Tibial artery (tissue), 4 donors: ENCODE measurements at places on chromosomes 1 and 21.

GRCh38 chr21:36297938-36298572 lies 21.9 kb upstream of the MORC3 start:
- H3K4me1 ChIP-seq, result no peaks in the 10 kb centered on the region
- no peak overlapping the region for H3K27ac ChIP-seq
- no peak overlapping the region for H3K4me3 ChIP-seq
- no peaks in the 10 kb centered on the region for H3K27me3 ChIP-seq

GRCh38 chr1:71222668-71223067 lies 141.8 kb upstream of the ZRANB2 start:
- no peak for DNase-seq
- no peak overlapping the region for H3K4me3 ChIP-seq
- H3K36me3 ChIP-seq, result no peaks in the 10 kb centered on the region
- H3K4me1 ChIP-seq, result no peaks in the 10 kb centered on the region
- H3K27ac ChIP-seq, result no peak overlapping the region
- H3K27me3 ChIP-seq, result no peaks in the 10 kb centered on the region

DNA sequence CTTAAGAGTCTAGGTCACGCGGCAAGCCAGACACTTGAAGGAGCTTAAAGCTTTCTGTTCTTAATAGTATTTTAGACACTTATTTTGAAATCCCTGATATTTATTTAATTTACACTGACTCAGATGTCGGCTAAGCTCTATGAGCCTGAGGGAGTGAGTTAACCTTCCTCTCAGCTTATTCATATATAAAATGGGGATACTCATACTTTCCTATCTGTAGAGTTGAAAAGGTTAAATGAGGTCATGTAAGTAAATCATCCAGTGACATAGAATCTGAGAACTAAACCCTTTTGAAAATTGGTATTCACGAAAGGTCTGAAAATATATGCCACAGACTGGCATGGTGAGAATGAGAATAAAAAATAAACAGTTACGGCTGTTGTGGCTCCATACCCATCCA lies 1.4 kb upstream of the GPR161 start:
- H3K4me1 ChIP-seq, result no peaks in the 10 kb centered on the region
- no peak for DNase-seq
- no peaks in the 10 kb centered on the region for H3K27me3 ChIP-seq
- peak overlapping the region; percentile 84 for H3K27ac ChIP-seq
- H3K36me3 ChIP-seq, result no peaks in the 10 kb centered on the region

DNA sequence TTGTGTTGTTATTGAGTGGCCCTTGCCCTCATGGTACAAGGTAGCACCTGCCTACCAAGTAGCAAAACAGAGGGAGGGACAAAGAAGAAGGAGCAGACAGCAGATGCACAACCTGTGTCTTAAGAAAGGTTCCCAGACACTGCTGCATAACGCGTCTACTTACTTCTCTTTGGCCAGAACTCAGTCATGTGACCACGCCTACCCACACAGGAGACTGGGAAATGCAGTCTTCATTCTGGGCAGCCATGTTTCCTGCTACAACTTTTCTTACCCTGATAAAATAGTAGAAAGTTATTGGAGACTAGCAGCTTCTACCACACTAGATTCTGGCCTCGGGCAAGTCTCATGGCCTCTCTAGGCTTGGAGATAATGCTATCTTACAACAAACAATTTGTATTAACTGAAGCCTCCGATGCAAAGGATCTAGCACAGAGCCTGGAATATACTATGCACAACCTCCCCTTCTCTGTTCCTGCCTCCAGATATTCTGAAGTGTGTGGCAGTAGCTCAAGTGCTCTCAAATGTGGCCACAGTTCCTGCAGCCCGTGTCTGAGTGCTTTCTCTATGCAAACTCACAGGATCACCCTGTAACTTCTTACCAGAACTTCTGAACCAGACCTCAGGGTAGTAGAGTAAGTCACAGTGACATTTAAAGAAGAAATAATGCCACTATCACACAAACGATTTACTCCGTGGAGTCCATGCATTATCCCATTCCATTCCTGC lies 34.1 kb upstream of the BTG2 start:
- H3K27me3 ChIP-seq, result no peaks in the 10 kb centered on the region
- H3K4me1 ChIP-seq, result peaks cover 34% of the 10 kb centered on the region
- H3K36me3 ChIP-seq, result no peaks in the 10 kb centered on the region
- DNase-seq, result peak; percentile 82

DNA sequence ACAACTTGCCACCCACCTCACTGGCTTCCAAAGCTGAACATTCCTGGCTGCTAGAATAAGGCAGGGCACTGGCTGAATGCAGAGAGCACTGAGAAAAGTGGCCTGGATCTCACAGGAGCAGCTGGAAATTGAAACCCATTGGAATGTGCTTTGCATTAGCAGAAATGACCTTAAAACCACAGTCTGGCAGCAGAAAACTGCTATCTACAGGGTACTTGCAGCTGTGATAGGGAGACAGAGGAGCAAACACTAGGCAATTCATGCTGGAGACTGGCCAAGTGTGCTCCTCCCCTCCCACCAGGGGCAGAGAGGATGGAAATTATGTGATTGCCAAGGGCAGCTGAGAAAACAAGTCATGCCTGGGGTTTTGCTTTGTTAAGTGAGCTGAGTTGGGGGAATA lies 47.2 kb downstream of the HSD3B1 start:
- H3K27me3 ChIP-seq, result no peaks in the 10 kb centered on the region
- no peaks in the 10 kb centered on the region for H3K4me1 ChIP-seq
- no peak overlapping the region for H3K27ac ChIP-seq
- H3K4me3 ChIP-seq, result no peak overlapping the region
- DNase-seq, result no peak

DNA sequence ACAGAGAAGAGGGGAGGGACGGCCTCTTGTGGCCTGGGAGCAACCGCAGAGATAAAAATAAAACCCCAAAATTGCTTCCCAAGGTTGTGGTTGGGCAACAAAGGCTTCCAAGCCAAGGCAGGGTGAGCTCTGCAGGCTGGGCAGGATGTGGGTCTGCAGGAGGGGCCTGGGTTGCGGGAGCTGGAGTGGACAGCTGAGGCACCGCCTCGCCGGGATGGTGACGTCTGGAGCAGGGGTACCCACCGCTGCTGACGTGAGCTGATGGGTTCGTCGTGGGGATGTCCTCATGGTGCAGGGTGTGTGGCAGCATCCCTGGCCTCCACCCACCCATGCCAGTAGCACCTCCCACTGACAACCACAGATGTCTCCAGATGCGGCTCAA lies 3.7 kb downstream of the AURKAIP1 start:
- H3K27ac ChIP-seq, result no peak overlapping the region
- H3K36me3 ChIP-seq, result peaks cover 8% of the 10 kb centered on the region
- no peak for DNase-seq
- no peak overlapping the region for H3K4me3 ChIP-seq
- H3K27me3 ChIP-seq, result no peaks in the 10 kb centered on the region
- peaks cover 36% of the 10 kb centered on the region for H3K4me1 ChIP-seq

DNA sequence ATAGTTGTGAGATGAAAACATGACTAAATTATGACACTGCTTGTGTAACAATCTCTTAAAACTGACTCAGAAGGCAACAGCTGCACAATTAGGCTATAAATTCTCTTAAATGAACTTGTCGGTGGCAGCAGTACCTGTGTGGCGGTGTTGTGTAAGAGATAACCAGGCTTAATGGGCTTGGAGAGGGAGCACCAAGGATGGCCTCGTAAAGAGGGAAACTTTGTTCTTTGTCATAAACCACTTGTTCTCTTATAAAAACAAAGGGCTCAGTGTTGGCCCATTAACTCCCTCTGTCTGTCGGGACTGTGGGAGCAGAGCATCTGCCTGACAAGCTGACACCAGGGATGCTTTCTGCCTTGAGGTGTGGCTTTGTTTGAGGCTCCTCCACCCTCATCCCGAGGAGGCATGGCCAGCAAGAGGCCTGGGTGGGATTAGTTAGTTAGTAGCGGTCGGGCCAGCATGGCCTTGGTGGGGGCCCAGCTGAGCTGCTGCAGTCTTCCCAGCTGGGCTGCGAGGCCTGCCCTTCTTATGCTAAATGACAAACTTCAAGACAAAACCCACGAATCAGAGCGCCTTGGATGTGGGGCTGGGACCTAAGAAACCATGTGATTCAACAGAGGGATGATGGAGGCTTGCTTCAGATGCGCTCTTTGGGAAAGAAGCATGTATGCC lies 171.4 kb downstream of the CAMTA1 start:
- no peak overlapping the region for H3K4me3 ChIP-seq
- no peak for DNase-seq
- no peaks in the 10 kb centered on the region for H3K36me3 ChIP-seq
- no peak overlapping the region for H3K27ac ChIP-seq
- no peaks in the 10 kb centered on the region for H3K4me1 ChIP-seq

- peaks cover 6% of the 10 kb centered on the region for H3K36me3 ChIP-seq
- no peak overlapping the region for H3K27ac ChIP-seq
- DNase-seq, result no peak
- H3K4me3 ChIP-seq, result no peak overlapping the region
- no peaks in the 10 kb centered on the region for H3K27me3 ChIP-seq
Measured at GRCh38 chr1:217585577-217585976, 45.3 kb downstream of the GPATCH2 start.

DNA sequence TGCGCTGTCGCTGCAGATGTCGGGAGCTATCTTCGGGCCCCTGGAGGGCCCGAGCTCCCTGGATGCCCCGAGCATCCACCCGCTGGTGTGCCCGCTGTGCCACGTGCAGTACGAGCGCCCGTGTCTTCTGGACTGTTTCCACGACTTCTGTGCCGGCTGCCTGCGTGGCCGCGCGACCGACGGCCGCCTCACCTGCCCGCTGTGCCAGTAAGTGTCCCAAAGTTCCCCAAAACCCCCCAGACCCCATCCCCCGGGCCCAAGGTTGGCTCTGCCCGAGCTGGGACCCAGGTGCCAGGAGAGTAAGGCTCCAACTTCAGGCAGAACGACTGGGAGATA lies 569 bp downstream of the RNF207 start:
- H3K27me3 ChIP-seq, result no peaks in the 10 kb centered on the region
- peak overlapping the region; percentile 72 for H3K27ac ChIP-seq
- H3K4me3 ChIP-seq, result peak overlapping the region; percentile 58
- no peak for DNase-seq

- no peak overlapping the region for H3K4me3 ChIP-seq
- no peak overlapping the region for H3K27ac ChIP-seq
- DNase-seq, result no peak
- H3K27me3 ChIP-seq, result no peaks in the 10 kb centered on the region
- H3K36me3 ChIP-seq, result peaks cover 9% of the 10 kb centered on the region
Measured at GRCh38 chr21:46294647-46295176, 8.6 kb downstream of the YBEY start.

- no peaks in the 10 kb centered on the region for H3K4me1 ChIP-seq
- no peaks in the 10 kb centered on the region for H3K27me3 ChIP-seq
Measured at GRCh38 chr21:38486221-38486620, 12.1 kb downstream of the ERG start.

DNA sequence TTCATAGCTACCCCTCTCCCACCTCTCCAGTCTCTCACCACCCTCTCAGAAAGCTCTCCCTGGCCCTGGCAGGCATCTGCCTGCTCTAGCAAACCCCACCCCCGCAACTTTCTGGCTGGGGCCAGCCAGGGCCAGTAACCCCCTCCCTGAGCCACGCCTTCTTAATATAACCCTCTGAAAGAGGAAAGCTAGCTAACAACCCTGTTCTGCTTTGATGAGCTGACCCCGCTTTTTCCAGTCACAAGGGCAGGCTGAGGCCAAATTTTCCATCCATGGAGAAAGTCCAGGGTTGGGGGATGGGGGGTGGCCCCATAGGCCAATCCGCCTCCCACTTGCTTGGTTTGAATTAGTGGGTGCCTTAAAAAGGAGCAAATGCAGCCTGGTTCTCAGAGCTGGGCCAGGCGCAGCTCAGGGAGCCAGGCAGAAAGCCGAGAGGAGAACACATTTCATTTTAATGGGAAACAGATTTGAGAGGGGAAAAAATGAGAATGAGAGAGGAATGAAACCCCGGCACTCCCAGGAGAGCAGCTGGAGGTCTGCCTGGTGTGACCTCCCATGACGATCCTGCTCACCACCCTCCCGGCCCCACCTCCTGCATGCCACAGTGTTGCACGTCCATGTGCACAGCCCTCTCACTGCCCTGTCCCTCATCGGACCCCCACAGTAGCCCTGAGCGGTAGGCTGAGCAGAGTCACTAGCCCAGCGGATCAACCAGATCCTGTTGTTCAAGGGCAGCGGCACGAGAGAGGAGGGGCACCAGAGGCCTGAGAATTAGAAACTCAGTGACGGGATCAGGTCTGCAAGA lies 62.3 kb downstream of the OPTC start:
- no peaks in the 10 kb centered on the region for H3K27me3 ChIP-seq
- H3K27ac ChIP-seq, result peak overlapping the region; percentile 85
- DNase-seq, result peak; percentile 86
- H3K4me1 ChIP-seq, result peaks cover 62% of the 10 kb centered on the region

DNA sequence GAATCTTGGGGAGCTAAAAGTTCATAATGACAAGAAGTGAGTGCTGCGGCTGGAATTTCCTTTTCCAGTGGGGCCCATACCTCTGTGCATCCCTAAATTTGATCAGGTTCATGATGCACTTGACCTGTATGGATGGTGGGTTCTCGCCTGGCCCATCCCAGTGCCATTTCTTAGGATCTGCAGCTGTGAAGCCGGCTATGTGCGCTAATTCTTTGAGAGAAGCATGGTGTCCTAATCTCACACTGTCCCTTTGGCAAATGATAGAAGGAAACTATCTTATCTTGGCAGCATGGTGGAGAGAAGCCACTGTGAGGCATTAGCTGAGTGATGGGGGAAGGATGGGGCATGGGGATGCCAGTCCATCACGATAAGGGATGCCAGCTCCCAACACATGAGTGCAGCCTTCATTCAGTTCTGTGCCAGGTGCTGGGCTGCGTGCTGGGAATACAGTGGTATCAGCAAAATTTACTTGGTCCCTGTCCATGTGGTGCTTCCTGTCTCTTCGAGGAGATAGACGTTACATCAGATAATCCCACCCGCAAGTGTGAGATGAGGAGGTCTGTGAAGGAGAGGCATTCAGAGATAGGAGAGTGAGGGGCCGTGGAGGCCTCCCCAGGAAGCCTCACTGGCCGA lies 30.5 kb downstream of the STUM start:
- H3K36me3 ChIP-seq, result no peaks in the 10 kb centered on the region
- no peak overlapping the region for H3K27ac ChIP-seq
- H3K27me3 ChIP-seq, result no peaks in the 10 kb centered on the region
- peaks cover 19% of the 10 kb centered on the region for H3K4me1 ChIP-seq
